ENCODE measurements at places on chromosomes 4 and X. TPM values are rescaled to one million over a fixed set of nuclear protein-coding genes. Genes with fewer than 3 reads are reported as not detected.
A peak's percentile ranks its signal among the peaks of the same experiment; 100 is the strongest.

- DNase-seq, result peak; percentile 31
Measured at GRCh38 chrX:48083212-48083611, 11.8 kb upstream of the ZNF630 start.

- DNase-seq, result no peak
Measured at GRCh38 chr4:100287534-100287933, 97.3 kb upstream of the DDIT4L start.

GRCh38 chr4:157818946-157819692, 353.7 kb downstream of the GASK1B start:
- no peak for DNase-seq

GRCh38 chrX:66760651-66761050, 121.8 kb upstream of the EDA2R start:
- DNase-seq, result peak; percentile 0

DNA sequence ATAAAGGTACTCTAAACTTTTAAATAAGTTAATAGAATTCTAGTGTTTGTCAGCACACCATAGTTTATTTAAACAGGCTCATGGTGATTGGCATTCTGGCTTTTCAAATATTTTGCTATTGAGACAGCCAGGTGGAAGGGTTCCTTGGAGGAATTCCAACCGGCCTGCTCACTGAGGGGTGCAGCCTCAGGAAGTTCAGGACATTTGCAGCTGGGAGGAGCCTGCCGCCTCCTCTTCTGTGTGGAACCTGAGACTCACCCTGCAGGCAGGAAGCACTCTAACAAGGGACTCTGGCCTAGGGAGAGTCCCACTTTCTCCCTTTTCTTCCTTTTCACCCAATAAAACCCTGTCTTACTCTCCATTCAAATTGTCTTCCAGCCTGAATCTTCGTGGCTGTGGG, 1328.0 kb downstream of the FSTL5 start:
- peak; percentile 10 for DNase-seq

The TCP11X2 gene
- total RNA-seq, result 0.10 TPM

The SMIM10 gene
- total RNA-seq, result not detected
